ENCODE measurements at places on chromosomes 5 and 9.

DNA sequence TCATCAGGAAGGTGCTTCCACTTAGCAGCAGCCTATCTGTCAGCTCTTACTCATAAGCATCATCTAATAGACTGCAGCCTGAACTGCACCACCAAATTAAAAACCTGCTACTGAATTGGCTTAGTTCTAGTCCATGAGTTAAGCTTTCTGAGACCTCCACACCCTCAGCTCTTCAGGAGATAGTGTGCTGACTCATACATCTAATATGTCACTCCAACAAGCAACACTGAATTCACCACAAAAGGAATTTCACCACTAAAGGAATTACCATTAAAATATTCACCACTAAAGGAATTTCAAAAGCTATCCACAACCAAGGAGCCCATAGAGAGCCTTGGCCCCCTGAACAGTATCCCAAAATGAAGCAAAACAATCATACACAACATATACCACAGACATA, 418.5 kb upstream of the RORB start:
- no peak for DNase-seq

- no peak for DNase-seq
Observed at GRCh38 chr5:133233616-133234015, 181.8 kb downstream of the HSPA4 start.

DNA sequence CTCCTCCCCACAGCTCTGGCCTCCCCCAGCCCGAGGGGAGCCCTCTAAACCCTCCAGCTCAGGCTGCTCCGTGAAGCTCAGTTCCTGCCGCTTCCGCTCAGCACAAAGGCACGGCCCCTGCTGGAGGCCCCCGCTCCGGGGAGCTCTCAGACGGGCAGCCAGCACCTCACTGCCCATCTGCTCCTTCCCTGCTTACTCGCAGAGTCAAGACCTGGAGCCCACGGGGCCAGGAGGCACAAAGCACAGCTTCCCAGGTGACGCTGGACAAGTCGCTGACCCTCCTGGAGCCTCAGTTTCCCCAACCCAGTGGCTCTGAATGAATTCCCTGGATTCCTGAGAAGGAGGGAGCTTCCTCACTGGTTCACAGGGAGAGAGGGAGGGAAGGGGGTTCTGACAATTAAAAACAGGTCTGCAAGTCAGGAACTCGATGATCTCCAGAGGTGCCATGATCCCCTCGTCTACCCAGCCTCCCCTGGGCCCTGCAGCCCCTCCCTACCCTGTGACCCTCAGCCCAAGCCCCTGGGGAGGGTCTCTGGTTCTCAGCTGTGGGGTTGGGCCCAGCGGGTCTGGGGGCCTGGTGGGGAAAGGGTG, 36.2 kb downstream of the VAV2 start:
- DNase-seq = no peak

- no peak for DNase-seq
Observed at GRCh38 chr5:147303251-147303650, 68.4 kb downstream of the STK32A start.

GRCh38 chr9:10843151-10843550, 230.3 kb upstream of the PTPRD start:
- DNase-seq = no peak

DNA sequence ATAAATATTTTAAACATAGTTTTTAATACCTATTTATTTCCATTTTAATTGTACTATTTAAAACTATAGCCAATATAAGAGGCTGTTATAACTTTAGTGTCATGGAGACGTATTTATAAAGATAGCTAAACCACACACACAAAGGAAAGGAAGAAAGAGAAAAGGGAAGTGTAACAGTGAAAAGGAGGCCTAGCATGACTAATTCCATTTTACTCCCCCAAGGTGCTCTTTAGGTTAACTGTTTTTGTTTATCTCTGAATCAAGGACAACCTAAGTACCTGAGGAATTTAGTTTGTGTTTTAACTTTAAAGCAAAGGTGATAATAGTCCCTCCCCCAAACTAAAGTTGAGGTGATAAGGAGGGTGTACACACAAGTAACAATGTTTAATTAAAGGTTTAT, 1188.9 kb upstream of the C9orf72 start:
- no peak for DNase-seq

DNA sequence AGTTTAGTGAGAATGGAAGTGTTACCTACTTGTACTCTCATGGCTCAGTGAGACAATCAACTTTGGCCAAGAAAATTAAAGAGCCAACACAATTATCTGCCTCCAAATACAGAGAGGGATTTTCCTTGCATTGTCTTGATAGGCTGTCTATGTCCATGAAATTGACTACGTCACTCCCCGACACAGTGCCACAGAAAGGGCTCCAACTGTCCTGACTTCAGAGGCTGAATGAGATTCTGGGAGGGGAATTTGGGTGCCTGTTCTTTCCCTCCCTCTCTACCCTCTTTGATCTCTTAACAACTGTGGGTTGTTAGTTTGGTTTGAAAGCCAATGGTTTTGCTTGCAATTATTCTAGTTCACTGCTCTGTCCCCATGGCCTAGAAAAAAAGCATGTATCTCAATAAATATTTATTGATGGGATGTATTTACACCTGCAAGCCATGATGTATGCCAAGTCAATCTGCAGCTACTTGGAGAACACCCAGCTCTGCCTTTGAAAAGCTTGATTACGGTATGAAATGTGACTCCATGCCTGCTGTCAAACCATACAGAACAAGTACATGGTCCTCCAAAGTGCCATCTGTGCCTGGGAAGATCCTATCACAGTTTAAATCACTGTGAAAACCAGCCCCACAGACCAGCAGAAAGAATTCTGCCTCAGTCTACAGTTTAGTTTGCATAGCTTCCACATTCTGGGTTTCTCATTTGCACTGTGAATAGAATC, 37.3 kb downstream of the CAPSL start:
- DNase-seq = no peak

DNA sequence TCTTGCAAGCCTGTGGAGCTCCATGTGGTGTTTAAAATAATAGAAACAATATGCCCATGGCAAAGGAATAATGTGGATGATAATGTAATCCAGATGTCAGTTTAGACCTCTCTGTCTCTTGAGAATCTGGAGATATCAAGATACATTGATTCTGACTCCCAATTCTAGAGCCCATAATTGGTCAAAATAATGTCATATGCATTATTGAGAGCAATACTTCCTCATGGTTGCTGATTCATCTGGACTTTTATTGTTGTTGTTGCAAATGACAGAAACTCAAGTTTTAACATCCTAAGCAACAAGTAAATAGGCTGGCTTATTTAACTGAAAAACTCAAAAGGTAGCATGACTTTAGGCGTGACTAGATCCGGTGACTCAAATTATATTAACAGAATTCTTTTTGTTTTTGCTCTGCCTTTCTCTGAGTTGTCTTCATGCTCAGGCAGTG, 152.1 kb downstream of the PCSK1 start:
- no peak for DNase-seq

DNA sequence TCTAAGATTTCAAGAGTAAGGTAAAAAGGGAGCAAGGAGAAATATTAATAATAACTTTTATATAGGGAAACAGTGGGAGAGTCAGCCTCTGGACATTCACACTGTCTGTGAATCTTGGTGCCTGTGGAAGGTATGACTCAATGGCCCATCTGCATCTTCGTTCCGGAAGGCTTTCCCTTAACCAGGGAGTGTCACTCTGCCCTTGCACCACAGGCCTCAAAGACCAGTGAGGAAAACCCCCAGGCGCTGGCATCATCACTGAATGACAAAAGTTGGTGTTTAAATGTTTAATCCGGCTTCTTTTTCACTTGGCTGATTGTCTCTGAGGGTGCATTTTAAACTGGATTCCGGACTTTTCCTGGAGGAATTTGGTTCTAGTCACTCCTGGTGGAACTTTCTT, 522.4 kb upstream of the TLE4 start:
- DNase-seq = no peak

DNA sequence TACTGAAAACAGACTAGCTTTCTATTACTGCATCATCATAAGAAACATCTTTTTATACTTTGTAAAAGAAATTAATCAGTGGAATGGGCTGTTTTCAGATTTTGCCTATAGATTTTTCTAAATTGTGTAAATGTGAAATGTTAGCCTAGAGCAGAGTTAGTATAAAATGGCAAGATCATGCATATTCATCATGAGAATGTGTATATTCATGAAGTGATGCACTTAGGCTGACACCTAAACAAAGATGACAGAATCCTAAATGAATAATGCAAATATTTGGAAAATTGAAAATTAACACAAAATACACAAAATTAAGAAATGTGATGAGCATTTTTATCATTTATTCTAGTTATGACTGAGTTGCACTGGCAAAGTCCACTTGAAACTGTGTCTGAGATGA, 57.2 kb downstream of the SPTLC1 start:
- no peak for DNase-seq

- no peak for DNase-seq
Observed at GRCh38 chr5:15222156-15222555, 277.8 kb upstream of the FBXL7 start.

Measured in GM18507 (cell line).